Right kidney (tissue), 9 donors: ENCODE measurements at places on chromosomes 2 and 18.

- no peak for DNase-seq
These were observed 68.3 kb downstream of the TMEFF2 start for GRCh38 chr2:192126426-192126825.

GRCh38 chr2:57569396-57569795 is 477.2 kb upstream of the VRK2 start:
- DNase-seq, result no peak

- no peak for DNase-seq
These were observed 133.5 kb downstream of the QPCT start for GRCh38 chr2:37477921-37478320.

- no peak for DNase-seq
These were observed 69.6 kb upstream of the RAB6C start for GRCh38 chr2:129909651-129910418.

DNA sequence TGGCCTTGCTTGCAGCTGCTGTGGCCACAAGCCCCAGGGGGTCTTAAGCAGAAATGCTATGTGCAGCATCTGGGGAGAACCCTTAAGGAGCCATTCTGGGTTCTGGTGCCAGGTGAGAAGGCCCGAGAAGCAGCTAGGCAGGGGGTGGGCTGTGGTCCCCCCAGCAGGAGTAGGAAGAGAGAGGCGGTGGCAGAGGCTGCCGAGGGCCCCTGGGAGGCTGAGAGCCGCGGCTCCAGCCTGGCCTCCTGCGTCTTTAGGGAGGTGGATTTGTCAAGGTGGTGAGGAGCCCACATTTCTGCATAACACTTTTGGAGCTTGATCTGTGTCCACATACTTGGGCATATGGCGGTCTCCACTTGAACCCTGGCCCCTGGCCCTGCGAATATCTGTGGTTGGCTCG is 196.5 kb downstream of the TWIST2 start:
- DNase-seq, result no peak

GRCh38 chr2:110662560-110662959 is 15.3 kb downstream of the BUB1 start:
- DNase-seq, result no peak

DNA sequence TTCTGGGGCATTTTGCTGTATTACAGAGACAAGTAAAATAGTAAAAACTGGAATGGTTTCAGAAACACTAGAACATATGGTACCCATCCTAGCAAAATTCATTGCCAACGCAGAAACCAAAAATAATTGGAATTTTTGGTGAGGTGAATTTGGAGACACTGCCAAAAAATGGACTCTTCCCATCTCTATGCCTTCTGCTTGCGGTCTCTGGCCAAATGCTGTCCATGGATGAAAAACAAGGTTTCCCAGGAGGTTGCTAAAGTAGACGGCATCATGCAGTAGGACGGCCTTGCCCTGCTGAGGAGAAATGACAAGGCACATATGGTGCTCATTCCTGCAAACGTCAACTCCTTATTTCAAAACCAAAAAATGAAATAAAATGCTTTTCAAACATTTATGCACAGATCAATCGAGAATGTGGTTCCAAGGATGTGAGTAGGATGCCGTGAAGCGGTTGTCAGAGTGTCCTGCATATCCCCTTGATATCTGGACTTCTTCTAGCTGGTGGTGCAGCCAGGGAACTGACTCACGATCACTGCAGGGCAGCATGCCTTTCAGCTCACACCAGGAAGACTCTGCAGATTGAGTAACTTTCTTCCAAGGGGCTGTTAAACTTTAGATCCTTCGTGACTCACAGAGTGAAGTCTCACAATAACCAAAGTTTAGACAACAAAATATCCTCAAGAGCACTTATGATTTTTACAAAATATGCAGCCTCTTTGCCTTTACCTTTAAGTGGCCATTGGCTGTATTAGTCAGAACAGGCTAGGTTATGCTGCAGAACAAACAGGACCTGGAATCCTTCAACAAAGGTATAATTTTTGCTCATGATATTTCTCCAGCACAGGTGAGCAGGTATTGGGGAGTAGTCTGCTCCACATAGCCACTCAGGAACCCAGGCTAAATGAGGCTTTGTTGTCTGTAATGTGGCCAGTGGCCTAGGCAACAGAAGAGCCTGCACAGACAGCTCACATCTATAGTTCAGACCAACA is 149.4 kb upstream of the NDUFV2 start:
- no peak for DNase-seq

GRCh38 chr2:1814616-1815015 is 70.3 kb upstream of the PXDN start:
- no peak for DNase-seq
